ENCODE measurements at places on chromosomes 11 and 22.

DNA sequence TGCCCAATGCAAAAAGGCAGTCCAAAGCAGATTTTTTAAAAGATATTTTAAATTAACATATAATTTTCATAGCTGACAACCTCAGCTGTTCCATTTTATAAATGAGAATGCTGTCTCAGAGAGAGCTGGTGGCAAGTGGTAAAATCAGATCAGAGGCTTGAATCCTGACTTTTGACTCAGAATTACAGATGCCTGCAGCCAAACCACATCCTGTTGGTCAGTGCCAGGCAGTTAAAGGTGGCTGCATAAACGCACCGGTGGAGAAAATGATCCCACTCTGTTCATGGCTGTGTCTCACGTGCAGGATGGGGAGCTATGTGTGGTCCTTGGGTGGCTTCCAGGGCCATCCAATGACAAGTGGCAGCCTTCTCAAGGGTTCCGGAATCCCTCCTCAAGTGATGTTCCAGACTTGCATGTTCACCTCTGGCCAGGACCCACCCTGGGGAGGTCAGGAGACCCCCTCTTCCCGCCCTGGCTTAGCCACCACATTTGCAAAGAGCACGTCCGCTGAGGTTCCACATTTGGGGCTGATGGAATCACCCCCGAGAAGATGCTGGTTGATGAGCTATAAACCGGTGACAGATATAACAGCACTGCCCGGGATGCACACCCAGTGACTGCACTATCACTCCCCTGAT, 155.5 kb downstream of the SHANK2 start:
- no peak for DNase-seq

DNA sequence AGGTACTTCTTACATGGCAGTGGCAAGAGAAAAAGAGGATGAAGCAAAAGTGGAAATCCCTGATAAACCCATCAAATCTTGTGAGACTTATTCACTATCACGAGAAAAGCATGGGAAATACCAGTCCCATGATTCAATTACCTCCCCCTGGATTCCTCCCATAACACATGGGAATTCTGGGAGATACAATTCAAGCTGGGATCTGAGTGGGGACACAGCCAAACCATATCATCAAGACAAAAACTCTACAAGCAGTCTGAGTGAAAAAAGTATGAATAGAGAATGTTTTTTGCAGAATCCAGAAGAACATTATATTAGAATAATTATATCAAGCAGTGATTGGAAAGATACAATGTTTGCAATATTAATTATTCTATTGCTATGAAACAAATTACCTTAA, 893.7 kb downstream of the FAM181B start:
- DNase-seq: no peak

GRCh38 chr11:63911440-63911839, 5.5 kb downstream of the RCOR2 start:
- DNase-seq: no peak

- DNase-seq: no peak
These were observed 22.9 kb upstream of the JAM3 start for GRCh38 chr11:134045799-134046635.

- DNase-seq: no peak
These were observed 79.2 kb upstream of the CEP126 start for GRCh38 chr11:101835506-101836063.

GRCh38 chr11:31499576-31500178, 9.7 kb downstream of the IMMP1L start:
- DNase-seq: no peak

DNA sequence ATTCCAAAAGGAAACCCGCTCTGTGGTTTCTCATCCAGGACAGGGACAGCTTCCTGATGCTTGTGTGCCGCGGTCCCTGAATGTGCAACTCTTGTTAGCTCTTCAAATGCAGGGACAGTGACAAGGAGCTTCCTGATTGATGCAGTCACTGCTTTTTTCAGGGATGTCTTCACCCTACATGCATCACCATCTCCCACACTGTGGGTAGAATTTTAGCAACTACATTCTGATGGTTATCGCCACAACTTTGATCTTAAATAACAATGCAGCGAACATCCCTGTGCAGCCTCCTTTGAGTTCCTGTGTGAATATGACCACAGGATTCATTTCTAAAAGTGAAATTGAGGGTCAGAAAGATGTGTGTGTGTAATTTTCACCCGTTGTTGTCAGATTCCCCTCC, 115.0 kb downstream of the GGTLC2 start:
- no peak for DNase-seq

DNA sequence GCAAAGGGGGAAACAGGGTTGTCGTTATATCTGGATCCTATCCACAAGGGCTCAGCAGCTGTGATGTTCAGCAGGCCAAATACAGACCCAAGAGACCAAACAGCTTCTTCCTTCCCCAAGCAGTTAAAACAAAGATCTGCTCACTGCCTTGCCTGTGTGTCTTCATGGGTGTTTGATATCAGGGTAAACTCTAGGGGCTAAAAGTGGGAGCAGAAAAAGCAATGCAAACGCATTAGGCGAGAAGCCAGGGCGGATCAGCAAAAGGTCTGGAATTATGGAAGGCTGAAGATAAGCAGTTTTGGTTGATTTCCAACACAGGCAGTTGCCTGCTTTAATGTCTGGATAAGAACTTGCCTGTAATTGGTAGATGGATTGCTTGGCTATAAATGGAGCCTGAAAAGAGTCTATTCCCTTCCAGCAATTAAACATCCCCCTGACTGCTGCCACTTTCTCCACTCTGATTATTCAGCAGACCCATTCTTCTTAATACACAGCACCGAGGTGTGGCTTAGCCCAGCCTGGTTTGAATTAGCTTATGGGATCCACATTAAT, 126.3 kb downstream of the COMMD9 start:
- no peak for DNase-seq

DNA sequence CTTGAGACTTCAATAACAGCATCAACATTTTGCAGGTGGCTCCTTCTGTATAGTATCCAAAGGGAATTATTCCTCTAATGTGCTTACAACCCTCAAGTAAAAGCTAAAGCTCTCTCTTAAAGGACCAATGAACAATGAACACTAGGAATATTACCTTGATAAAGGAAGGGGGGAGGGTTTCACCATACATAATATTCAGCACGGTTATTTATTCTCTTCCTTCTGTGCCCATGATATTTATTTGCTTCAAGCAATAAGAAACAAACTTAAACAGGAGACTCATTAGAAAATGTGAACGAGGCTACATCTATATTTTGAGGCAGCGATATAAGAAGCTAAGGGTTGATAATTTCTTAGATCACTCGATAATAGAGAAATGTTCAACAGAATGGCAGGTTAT, 21.2 kb downstream of the BLID start:
- no peak for DNase-seq

All from central memory CD8-positive, alpha-beta T cell (primary cell).